ENCODE measurements at places on chromosomes 5 and 9. TPM values are rescaled to one million over a fixed set of nuclear protein-coding genes. Genes with fewer than 3 reads are reported as not detected.

DNA sequence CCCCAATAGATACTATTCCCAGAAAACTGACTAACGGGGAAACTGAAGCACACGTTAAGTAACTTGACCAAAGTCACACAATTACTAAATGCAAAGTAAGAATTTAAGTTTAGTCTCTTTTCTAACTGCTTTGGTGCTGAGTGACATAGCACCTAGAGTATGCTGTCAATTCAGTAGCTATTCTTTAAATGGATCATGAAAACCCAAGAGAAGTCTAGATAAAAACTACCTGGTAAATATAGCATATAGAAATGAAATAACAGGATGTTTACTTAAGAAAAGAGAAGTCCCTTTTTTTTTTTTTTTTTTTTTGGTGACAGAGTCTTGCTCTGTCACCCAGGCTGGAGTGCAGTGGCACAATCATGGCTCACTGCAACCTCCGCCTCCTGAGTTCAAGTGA is 129.2 kb downstream of the PDE4D start:
- DNase-seq = no peak

DNA sequence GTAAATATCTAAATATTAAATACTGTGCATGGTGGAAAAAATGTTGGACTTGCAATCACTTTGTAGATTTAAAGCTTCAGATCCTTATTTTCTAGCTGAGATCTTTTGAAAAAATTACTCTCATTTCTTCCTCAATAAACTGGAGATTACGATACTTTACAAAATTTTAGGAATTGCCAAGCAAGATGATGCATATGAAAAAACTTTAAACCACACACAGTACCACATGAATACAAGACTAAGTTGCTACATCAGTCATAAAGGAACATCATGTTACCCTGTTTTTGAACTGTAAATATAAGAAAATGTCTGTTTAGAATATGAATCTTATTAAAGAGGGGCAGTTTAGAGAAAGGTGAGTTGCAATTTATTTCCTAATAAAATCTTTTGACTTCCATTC is 703.6 kb upstream of the NUDT12 start:
- no peak for DNase-seq

- DNase-seq = no peak
Measured at GRCh38 chr5:10246761-10247160, 2.9 kb downstream of the ATPSCKMT start.

- DNase-seq = no peak
Measured at GRCh38 chr5:31771500-31771899, 132.6 kb downstream of the PDZD2 start.

DNA sequence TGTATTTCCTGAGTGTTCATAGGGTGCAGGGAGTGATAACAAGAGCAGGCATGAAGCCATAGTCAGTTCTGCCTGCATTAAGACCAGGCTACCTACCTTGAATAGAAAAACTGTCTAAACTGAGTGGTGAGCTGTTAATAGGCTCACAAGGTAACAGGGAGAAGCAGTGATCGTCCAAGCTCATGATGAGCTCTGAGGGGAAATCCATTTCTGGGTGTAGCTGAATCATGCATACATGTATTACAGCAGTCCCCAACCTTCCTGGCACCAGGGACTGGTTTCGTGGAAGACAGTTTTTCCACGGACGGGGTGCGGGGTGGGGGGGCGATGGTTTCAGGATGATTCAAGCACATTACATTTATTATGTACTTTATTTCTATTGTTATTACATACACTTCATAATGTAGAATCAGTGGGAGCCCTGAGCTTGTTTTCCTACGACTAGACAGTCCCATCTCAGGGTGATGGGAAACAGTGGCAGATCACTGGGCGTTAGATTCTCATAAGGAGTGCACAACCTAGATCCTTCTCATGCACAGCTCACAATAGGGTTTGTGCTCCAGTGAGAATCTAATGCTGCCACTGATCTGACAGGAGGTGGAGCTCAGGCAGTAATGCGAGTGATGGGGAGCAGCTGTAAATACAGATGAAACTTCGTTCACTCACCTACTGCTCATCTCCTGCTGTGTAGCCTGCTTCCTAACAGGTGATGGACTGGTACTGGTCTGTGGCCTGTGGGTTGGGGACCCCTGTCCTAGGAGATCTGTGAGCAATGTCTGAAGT is 100.0 kb upstream of the IL6ST start:
- DNase-seq = peak; percentile 35

GRCh38 chr5:156375895-156376495 is 49.0 kb downstream of the SGCD start:
- DNase-seq = no peak

DNA sequence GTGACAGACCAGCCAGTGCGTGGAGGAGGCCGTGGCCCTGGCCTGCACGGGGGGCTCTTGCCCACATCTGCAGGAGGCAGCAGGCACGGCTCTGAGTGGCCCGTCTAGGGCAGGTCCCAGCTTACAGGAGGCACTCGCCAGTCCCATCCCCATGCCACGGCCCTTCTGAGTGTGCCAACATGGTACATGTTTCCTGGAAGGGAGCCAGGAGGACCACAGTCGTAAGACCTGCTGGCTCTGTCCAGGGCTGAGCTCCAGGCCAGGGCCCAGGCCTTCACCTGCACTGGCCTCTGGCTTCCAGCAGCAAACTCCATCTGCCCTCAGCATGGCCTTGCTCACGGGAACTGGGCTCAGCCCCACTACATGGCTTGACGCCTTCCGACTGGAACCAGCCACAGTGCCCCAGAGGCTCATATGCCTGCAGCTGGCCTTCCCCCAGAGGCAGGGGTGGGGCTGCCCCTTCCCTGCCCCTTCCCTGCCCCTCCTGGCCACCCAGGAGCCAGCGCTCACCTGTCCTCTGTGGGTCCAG is 3.8 kb downstream of the NKD2 start:
- DNase-seq = no peak

DNA sequence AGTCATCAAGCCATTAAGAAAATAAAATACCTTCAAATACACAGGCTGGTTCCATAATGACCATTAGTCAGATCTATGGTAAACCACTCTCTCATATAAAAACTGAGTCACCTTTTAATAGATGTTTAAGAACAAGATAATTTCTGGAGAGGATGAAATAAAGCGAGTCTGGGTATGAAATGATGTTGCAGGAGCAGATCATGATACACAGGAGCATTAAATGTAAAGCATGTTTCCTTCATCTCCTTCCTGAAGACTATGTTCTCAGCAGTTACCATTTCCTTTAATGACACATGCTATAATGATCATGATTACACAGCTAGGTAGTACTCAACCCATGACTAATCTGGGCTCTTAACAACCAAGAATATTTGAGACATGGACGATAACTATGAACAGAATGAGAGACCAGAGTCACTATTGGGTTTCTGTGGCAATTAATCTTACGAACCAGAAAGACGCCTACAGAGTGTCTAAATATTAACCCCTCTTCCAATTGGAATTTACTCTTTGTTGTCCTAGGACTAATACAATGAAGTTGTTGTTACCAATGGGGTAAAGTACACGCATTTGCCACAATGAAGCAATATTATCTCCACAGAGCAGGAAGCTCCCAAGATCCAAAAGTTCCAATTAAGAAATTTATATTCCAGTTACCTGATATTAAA is 105.6 kb downstream of the NR6A1 start:
- DNase-seq = no peak

DNA sequence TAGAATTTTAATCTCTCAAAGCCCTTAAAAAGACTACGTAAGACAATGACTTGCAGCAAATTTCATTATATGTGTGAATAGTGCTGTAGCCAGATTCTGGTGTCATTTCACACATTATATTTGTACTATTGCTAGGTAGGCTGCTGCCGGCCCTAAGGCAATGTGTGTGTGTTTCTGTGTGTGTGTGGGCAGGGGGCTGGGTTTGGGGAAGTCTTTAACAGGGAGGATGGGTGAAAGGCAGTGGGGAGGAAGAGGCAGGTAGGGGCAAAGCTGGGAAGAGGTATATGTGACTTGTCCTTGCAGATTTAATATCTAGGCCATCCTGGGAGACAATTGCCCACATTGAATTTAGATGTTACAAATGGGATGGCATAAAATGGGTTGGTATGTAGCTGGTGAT is 130.8 kb downstream of the MACIR start:
- no peak for DNase-seq

The PTAR1 gene
- 30.1 TPM for total RNA-seq

The NR4A3 gene
- total RNA-seq = under 0.01 TPM

The SLC34A3 gene
- not detected for total RNA-seq

The SLC6A18 gene
- not detected for total RNA-seq

The SLIT3 gene
- under 0.01 TPM for total RNA-seq

The IL33 gene
- 6.3 TPM for total RNA-seq
